NCI-H1436 treated with DMSO at 0.1 percent for 48 hours (cell line): ENCODE measurements at places on chromosomes 6 and 20.

GRCh38 chr20:2114990-2115681 lies 13.5 kb downstream of the STK35 start:
- no peak for DNase-seq

GRCh38 chr6:52839124-52840055 lies 1.2 kb downstream of the GSTA5 start:
- DNase-seq, result no peak

DNA sequence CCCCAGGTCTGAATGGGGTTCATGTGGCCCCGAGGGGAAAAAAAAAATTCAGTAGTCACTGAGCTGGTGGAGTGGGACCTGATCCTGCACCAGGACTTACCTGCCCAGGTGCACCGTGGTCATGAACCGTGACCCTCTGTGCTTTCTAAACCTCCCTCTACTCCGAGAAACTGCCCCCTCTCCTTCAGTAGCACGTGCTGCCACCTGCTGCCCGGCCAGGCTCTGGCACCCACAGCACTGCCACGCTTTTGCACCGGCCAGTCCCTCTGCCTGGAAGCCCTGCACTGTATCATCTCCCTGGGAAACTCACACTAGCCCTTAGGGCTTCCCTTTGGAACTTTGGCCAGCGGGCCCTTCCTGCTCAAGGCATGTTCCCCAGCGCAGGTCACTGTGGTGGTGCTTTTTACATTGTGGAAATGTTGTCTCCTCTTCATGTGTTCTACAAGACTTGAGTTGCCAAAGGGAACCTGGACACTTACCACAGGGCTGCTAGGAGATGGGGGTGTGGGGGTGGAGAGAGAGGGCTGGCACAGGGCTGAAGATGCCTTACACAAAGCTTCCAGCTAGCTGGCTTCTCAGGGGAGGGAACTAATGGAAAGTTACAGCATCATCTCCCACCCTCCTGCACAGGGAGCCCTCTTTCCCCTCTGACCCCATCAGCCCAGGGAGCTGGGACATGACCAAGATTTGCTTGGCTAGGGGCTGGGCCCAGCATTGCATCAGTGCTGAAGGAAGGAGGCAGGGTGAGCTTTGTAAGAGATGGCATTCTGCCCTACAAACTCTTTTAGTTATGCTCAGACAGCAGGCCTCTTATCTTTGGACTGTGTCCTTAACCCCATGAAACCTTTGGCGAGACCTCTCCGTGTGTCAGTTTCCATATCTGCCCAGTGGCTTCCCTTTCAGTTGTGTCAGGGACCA lies 2.5 kb upstream of the PTPRT start:
- no peak for DNase-seq

DNA sequence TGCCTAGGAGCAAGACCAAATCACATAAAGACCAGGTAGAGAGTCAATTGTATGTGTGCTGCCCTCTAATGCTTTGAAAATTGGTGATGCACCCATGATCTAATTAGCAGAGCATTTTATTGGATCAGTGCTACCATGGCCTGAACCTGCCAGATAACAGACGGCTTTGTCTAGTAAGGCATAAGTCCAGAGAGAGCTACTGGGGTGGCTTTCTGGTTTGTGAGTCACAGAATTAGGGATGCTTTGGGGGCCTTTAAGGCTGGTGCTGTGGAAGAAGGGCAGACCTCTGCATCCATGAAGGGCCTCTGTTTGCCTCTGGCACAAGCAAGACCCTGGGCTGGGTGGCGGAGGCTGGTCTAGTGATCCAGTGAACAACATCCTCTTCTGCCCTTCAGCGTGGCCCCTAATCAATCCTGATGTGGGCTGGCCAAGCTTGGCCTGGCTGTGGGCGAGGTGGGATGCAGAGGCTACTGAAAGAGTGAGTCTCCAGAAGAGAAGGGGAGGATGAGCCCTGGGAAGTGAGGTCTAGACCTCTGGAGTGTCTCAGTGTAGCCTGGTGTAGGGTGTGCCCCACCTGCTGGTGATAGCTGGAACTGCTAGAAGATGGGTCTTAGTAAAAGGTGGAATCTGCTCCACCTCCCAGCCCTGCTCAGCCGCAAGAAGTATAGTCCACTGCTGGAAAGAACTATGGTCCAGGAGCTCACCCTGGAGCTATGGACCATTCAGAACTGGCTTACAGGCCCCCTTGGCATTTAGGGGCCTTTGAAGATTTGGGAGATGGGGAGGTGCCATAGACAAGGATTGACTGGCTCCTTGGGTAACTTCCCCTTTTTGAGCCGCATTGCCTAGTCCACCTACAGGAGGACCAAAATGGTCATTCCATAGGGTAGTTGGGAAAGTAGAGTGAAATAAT lies 36.7 kb upstream of the AAR2 start:
- peak; percentile 8 for DNase-seq

DNA sequence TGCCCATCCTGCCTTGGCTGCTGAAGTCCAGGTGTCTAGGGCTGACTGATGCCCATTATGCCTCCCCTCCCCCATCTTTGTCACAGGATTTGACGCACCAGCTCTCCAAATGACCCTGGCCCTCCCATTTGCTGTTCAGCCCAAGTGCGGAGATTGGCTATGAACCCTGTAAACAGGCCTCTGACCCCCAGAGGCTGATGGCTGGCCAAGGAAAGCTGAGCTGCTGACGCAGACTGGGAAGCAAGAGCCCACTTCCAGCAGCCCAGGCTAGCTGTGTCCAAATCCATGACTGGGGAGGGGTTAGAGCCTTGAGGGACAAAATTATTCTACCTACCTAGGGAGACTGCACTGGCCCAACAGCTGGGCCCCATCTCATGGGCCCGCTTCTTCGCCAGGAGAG lies 797 bp upstream of the GNRH2 start:
- no peak for DNase-seq

DNA sequence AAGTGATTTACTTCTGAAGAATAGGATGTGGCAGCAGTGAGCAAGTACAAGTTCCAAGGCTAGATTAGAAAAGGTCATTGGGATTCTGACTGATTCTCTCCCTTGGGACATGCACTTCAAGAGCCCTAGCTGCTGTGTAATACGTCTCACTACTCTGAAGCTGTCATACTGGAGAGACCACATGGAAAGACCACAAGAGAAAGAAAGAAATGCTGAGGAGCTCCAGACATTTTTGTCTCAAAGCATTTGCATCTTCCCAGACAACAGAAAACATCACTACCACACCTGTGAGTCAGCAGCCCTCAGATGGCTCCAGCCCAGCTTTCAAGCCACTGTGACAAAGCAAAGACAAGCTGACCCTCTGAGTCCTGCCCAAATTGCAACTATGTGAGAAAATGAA lies 20.7 kb downstream of the TENT5A start:
- DNase-seq, result no peak

DNA sequence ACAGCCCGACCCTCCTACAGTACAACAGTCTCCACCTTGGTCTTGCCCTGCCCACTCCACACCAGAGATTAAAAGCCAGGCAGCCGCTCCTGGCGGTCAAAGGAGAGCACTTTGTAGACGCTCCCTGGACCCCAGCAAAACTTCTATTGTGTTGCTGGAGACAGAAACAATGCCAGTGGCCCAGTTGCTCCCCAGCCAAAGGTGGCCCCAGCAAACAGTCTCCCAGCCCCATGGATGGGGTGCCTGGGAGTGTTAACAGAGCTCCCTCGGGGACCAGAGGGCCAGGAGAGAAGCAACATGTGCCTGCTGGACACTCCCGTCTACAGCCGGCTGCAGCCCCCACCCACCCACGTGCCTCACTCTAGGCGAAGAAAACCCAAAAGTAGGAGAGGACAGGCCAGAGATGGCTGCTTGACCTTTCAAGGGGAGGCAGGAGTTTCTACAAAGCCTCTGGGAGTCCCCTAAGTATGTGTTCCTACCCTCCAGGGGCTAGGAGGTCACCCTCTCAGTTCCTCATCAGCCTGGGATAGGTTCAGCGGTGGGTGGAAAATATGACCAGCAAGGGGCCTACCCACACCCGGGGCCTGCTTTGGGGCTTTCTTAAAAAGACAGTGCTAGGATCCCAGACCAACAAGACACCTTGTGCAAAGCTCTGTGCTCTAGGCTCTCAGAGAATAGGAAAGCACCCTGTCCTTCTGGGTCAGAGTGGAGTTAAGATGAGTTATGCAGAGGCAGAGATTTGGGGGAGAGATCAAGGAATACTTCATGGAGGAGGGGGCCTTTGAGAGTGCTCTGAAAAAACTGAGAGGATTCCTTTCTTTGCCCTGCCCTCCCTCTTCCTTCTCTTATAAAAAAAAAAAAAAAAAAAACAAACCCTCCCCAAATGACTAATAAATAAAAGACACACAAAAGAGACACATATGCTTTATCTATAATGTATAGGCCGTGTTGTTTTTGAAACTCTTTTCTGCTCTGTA lies 19.0 kb upstream of the PREX1 start:
- DNase-seq, result no peak

DNA sequence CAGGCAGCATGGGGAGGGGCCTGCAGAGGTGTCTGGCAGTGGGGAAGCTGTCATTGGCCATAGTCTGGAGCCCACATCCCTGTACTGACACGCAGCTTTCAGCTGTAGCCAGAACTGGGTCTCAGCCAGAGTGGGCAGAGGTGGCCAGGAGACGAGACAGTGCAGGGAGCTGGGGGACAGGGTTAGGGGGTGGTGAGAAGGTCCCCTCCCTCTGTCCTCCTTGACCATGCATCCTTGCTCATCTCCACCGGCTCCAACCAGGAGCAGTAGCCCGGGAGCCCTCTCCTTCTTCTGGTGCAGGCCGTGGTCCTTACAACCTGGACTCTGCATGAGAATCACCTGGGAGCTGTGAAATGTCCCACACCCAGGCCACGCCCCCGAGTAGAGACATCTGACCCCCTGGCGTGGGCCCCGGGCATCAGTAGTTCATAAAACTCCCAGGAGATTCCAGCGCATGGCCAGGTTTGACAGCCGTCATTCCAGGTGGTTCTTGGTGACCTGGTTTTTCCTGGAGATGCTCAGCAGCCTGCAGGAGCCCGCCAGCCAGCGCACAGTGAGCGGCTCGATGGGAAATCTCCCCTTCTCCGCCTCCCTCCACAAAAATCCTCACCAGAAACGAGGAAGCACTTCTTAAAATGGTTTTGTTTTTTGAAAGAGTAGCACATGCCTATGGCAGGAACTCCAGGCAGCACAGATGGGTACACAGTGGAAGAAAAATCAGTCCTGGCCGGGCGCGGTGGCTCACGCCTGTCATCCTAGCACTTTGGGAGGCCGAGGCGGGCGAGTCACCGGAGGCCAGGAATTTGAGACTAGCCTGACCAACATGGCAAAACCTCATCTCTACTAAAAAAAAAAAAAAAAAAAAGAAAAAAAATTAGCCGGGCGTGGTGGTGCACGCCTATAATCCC lies 56.2 kb downstream of the ADNP start:
- DNase-seq, result no peak

- DNase-seq, result no peak
These were observed 25.7 kb downstream of the PMEPA1 start for GRCh38 chr20:57683881-57684807.

GRCh38 chr20:54995011-54995410 lies 519.6 kb downstream of the DOK5 start:
- DNase-seq, result no peak

DNA sequence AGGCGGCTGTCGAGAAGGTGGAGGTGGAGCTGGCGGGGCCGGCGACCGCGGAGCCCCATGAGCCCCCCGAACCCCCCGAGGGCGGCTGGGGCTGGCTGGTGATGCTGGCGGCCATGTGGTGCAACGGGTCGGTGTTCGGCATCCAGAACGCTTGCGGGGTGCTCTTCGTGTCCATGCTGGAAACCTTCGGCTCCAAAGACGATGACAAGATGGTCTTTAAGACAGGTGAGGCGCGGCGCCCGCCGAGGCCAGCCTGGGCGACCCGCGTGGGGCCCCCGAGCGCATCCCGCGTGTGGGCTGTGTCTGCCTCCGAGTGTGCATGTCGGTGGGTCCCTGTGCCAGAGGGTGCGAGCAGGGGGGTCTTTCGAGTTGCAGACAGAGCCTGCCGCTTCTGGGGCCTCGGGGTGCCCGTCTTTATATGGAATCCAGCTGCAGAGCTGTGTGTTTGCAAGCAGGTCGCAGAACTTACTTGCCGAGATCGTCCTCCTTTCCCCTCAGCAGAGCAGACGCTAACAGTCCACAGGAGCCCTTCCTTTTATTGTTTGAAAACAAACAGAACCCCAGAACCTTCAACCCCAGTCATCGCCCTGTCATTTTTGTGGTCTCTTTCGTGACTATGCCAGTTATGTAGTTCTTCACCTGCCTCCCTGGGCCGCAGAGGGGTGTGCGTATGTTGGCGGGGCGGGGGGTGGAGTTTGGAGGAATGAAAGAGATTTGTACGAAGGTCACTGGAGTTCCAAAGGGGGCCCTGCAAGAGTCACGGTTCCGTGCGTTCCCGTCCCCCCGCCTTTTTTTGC lies 766 bp downstream of the SLC16A10 start:
- DNase-seq, result no peak

- DNase-seq, result no peak
These were observed 95.0 kb downstream of the ATRN start for GRCh38 chr20:3565851-3566250.

- no peak for DNase-seq
These were observed 45.9 kb upstream of the FRMD1 start for GRCh38 chr6:168124921-168125320.

DNA sequence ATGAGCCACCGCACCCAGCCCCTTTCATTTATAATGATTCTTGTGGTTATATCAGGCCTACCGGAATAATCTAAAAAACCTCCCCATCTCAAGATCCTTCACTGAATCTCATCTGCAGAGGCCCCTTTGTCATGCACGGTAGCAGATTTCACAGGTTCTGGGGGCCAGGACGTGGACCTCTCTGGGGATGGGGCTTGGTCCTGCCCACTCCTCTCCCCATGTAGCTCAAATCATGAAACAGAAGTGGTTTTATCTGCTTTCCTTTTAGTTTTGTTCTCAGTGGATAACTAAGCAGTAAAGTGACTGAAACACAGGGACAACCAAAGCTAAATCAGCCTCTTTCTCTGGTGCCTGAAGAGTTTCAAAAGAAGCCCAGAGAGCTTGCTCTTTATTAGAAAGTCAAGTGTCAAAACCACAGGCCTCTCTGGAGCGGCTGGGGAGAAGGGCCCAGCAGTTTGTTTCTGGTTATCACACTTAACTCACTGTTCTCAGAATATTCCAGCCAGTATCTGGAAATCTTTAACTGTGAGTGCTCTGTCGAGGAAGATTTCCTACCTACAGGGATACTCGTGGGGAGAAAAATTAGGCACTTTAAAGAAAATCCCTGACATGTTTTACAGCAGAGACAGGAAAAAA lies 60.6 kb upstream of the FAM184A start:
- no peak for DNase-seq

DNA sequence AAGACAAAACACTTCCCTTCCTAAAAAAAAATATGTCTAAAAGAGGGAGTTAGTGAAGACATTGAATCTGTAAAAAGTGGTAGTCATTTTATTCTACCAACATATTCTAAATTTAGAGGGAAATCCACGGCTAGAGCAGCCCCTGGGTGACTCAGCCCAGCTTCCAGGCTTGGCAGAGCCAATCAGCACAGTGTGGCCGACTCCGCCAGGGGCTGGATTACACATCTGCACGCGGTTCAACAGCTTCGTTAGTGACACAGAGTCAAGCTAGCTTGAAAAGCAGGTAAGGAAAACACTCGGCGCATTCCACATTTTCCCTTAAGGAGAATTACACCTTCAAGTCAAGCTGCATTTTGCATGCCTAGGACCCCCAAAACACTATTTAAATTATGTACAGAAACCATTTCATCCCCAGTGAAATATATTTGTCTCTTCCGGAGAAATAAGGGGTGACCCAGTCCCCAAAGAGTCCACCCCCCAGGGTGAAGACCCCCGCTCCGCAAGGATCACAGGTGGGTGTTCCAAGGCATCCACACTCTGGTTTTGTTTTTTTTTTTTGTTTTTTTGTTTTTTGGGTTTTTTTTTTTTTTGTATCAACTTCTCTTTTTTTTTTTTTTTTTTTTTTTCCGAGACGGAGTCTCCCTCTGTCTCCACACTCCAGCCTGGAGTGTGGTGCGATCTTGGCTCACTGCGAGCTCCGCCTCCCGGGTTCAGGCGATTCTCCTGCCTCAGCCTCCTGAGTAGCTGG lies 58.4 kb upstream of the ARID1B start:
- DNase-seq, result no peak
